ENCODE measurements at places on chromosomes 1 and 21. TPM values are rescaled to one million over a fixed set of nuclear protein-coding genes. Genes with fewer than 3 reads are reported as not detected.

Gene CYP4Z1
- total RNA-seq = not detected

Gene ZNF436
- 21.1 TPM for total RNA-seq

Gene S100A2
- 1.6 TPM for total RNA-seq

Gene CRNN
- total RNA-seq = not detected

Gene C1QA
- not detected for total RNA-seq

Gene DISC1
- 10.9 TPM for total RNA-seq

All from pulmonary artery endothelial cell (primary cell).